ENCODE measurements at places on chromosomes 11 and 22.
A peak's percentile ranks its signal among the peaks of the same experiment; 100 is the strongest.

DNA sequence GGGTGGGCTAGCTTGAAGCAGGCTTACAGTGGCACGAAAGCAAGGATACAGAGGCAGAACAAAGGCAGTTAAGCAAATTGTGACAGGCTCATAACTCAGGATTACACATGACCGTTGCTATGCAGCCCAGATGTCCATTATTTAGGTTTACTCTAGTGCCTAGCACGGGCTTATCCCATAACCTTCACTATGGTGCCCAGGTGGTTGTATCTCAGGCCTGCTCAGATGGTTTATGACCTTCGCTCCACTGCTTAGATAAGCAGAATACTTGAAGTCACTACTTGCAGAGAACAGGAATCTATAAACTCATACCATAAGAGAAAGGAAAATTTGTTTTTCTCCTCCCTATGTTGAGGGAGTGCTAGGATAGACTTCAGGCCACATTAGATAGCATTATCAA is 9.0 kb downstream of the OR6M1 start:
- DNase-seq, result no peak

DNA sequence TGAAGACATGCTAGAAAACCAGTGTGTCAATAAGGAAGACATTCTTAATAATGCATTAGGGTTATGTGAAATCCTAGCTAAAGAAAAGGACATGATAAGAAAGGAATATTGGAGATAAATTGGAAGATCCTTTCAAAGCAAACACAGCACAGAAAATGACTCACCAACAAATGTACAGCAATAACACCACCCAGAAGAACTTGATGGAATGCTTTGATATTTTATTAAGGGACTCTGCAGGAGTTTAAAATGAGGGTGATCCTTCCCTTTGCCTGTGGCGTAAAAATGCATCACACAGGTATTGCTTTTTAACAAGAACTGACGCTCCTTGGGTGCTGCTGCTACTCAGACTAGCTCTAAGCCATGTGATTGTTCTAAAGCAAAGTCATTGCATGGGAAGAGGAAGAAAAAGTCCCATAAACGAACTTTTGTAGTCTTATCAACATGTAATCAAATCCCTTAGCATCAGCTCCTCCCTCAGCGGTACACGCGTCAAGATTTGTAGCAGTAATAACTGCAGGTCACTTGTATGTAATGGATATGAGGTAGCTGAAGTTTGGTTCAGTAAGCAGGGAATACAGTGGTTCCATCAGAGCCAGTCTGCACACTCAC is 48.4 kb upstream of the EED start:
- no peak for DNase-seq

DNA sequence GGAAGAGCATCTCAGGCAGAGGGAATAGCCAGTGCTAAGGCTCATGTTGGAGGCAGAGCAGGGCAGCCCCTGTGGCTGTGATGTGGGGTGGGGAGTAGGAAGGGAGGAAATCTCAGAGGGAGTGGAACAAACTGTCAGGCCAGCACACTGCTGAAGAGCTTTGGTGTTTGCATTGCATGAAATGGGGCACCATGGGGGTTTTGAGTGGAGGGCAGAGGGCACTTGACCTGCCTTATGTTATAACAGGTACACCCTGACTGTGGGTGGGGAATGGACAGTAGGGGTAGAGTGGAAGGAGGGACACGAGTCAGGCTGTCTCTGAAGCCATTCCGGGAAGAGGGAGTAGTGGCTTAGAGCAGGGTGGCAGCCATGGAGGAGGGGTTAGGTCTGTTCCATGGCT is 24.0 kb downstream of the PRDM11 start:
- no peak for DNase-seq

DNA sequence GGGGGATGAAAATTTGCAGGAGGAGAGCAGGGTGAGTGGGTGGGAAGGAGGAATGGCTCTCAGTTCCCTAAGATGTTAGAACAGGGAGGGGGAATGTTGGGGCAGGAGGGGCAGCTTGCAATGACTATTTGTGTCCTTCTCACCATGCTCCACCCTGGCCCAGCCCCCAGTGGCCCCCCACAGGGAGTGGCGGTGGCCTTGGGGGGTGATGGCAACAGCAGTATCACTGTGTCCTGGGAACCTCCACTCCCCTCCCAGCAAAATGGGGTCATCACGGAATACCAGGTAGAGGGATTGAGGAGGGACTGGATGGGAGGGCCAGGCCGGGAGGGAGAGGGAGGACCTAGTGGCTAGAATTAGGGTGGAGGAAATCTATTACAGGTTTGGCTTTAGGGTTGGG is 10.2 kb downstream of the ROBO3 start:
- DNase-seq, result no peak

- DNase-seq, result no peak
Measured at GRCh38 chr11:103936059-103936458, 100.4 kb upstream of the DDI1 start.

- no peak for DNase-seq
Measured at GRCh38 chr11:635945-636510, 1.0 kb upstream of the DRD4 start.

GRCh38 chr22:19970479-19971275 is 29.1 kb upstream of the TXNRD2 start:
- peak; percentile 65 for DNase-seq

DNA sequence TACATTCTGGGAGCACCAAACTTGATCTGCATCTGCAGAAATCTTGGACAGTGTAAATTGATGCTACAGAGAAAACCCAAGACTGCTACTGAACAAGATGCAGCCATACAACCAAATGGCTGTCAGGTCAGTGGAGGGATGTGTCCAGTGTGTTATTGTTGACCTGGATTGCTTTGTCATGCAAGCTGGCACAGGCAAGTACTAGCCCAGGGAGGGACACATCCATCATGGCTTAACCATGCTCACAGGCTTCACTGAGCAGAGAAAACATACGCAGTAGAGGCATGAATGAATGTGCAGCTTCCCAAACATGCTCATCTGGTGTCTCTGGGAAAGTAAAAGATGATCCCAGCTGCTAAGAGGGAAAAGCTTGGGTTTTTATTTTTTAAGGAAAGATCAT is 93.6 kb downstream of the MTNR1B start:
- no peak for DNase-seq

DNA sequence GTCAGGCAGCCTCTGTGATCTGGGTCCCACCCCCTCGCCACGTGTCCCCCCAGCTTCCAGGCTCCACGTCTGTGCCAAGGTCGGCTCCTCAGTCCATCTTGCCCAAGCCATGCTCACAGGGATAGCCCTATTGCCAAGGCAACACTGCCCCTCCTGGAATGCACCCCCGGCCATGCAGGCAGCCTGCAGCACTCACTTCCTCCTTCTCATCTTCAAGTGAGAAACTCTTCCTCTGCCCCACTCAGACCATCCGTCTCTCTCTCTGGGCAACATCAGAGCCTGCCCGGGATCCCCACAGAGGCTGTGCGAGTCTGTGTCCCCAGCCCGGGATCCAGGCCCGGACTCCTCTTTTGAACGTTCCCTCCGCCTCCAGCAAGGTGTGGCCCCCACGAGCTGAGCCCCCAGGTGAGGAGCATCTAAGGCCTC is 852.3 kb downstream of the BRD1 start:
- DNase-seq, result no peak

DNA sequence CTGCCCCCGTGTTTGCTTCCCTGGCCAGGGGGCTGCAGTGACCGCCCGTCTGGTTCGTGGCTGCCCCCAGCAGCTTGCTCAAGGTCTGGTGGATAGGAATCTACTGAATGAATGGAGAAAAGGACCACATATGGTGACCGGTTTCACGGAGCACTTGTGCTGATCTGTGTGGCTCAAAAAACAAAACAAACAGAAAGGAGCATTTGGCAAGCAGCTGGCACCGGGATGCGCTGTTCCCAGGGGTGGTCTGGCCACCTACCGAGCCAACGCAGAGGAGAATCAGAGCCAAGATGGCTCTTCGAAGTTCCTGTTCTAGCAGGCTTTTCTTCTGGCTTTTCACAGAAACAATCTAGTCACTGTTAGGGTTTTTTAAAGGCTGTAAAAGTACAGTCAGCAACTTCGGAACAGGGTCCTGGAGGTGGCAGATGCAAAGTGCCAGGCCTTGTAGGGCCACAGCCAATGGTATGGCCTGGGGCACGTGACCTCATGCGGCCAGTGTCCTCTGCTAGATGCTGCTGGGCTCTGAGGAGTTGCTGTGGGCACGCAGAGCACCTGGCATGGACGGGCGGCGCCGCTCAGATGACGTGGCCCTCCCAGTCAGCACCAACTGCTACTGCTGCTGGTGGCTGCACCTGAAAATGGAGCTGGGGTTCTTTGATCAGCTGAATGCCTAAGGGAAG is 27.3 kb upstream of the PACSIN2 start:
- no peak for DNase-seq

GRCh38 chr11:123580557-123581275 is 73.7 kb downstream of the SCN3B start:
- peak; percentile 40 for DNase-seq

DNA sequence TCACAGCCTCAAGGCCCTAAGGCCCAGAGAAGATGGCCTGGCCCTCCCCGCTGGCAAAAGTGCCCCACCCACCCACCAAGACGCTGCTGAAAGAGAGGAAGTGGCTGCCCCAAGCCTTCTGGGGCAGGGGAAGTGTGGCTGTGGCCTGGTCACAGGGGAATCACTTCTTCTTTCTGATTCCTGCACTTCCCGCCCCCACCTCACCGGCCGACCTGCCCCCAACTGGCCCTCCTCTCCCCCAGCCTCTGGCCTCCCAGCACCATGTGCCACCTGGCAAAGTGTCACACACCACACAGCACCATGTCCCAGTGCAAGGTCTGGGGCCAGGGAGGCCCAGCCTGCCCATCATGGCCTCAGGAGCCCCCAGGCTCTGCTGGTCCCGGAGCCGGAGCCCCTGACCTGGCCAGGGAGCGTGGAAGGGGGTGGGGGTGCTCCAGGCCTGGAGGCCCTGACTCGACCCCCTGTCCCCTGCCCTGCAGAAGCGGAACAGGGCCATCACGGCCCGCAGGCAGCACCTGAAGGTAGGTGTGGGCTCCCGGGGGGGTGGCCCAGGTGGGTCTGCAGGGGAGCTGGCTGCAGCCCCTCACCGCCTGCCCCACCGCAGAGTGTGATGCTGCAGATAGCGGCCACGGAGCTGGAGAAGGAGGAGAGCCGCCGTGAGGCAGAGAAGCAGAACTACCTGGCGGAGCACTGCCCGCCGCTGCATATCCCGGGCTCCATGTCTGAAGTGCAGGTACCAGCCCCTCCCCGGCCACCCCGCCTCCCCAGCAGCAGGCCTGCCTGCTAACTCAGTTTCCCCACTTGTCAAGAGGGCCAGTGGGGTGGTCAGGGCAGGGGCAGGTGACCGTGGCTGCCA is 1.4 kb downstream of the TNNI2 start:
- no peak for DNase-seq

DNA sequence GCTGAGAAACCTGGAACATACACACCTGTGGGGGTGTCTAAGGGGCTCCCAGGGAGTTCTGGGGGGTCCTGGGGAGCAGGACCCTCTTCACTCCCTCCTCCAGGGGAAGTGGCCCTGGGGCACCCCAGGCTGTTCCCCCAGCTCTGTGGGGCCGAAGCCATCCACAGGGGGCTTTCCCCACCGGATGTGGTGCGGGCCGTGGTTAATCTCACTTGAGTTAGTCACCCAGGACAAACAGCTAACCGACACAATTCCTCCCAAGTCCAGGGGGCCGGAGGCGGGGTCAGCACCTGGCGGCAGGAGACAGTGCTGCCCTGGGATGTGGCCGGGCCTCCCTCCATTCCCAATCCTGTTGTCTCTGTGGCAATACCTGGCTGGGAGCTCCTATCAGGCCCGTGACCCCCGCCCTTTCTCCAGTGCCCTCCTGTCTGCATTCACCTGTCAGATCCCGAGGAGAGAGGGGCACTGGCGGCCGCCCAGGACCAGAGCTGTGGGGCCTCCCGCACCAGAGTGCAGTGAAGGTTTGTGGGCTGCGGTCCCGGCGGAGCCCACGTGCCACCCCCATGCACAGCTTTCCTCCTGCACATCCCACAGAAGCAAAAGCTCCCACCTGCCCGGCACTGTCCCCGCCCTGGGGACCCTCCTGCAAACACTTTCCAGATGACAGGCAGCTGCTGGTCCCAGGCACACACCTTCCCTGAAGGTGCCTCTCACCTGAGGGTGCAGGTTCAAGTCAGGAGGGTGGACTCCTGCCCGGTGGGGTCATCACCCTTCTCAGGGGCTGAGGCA is 5.2 kb upstream of the MUC5AC start:
- no peak for DNase-seq

DNA sequence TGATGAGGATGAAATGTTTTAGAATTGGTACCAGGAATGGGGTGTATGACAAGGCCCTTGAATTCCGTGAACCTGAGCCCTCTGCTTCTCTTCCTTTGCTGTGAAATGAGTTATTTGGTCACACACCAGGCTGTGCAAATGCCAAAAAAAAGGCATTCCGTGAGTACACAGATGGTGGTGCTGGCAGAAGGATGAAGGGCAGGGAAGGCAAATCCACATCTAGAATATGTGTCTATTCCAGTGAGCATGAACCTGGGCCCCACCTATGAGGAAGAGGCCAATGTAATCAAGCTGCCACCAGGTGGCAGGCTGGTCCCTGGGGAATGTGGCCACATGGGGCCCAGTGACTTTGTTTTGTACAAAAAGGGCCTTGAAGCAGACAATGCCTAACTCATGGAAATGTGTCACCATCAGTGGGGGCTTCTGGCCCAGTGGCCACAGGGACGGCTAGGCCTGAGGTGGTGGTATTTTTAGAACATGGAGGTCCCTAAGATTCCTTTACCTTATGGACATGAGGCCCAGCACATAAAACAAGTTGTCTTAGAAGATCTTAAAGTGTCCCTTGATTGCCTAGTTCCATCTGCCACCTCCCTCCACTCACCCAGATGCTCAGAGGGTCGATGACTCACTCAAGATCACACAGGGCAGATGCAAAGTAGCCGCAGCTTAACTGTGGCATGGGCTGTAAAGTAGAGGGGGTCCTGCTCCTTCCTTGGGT is 3.9 kb upstream of the RNF215 start:
- peak; percentile 53 for DNase-seq

- DNase-seq, result no peak
Measured at GRCh38 chr11:112485280-112485679, 224.6 kb upstream of the PLET1 start.

DNA sequence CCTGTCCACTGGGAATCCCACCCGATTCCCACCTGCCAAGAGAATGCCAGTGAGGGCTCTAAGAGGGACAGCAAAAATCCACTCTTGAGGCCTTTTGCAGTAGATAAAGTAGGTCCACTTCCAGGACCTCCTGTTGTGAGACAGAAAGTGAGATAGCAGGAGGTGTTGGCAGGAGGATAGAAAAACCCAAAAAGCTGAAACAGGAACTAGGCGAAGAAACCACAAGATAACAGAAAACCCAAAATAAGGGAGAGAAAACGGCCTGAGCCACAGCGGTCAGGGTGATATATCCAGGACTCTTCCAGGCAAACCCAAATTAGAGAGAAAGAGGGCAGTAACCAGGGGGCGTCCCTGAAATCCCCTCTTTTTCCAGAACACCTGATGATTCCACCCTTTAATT is 79.7 kb upstream of the LINC01488 start:
- no peak for DNase-seq

DNA sequence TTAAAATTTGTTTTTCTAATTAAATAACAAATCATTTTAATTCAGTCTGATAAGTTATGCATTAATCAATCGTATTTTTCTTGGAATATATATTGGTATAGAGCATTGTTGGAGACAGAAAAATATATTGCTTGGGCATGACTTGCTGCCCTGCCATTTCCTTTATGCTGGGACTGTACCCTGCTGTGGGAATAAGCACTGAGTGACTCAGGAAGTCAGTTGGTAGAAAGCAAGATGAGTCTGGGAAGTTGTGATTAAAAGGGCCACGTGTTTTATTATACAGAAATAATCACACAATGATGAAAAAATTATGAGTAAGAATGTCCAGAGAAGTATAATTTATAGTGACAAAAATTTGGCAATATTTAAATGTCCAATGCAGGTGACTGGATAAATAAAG is 139.5 kb downstream of the KIF18A start:
- DNase-seq, result no peak

GRCh38 chr11:119065369-119065768 is 2.2 kb upstream of the VPS11 start:
- DNase-seq, result no peak
